ENCODE measurements at places on chromosomes 7 and 10.

GRCh38 chr7:139361523-139361922, 1.8 kb downstream of the LUC7L2 start:
- DNase-seq, result no peak

- no peak for DNase-seq
These were observed 68.6 kb upstream of the PPP2R2D start for GRCh38 chr10:131832056-131832685.

- DNase-seq, result no peak
These were observed 54.6 kb upstream of the PITRM1 start for GRCh38 chr10:3226960-3227744.

- DNase-seq, result no peak
These were observed 25.3 kb upstream of the LEP start for GRCh38 chr7:128215739-128216138.

- DNase-seq, result no peak
These were observed 186.1 kb downstream of the BMPER start for GRCh38 chr7:34091321-34091917.

DNA sequence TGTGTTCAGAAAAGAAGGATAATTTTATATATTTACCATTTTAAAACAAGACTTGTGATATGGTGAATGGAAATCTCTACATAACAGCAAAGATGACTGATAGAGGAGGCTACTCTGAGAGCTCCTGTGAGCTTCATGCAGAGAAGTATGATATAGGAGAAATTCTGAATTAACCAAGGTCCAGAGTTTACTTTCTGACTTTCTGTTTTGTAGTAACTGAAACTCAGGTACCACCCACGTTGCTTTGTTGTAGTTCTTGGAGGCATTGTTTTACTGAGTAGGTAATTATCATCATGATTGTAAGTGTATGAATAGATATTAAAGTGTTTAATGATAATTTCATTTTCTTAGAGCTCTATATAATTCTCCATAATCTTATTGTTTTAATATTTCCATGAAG, 18.0 kb upstream of the SFR1 start:
- DNase-seq, result no peak

GRCh38 chr7:28474640-28475039, 62.3 kb downstream of the CREB5 start:
- DNase-seq, result no peak

GRCh38 chr10:43970717-43971116, 322.0 kb upstream of the ZNF32 start:
- no peak for DNase-seq

DNA sequence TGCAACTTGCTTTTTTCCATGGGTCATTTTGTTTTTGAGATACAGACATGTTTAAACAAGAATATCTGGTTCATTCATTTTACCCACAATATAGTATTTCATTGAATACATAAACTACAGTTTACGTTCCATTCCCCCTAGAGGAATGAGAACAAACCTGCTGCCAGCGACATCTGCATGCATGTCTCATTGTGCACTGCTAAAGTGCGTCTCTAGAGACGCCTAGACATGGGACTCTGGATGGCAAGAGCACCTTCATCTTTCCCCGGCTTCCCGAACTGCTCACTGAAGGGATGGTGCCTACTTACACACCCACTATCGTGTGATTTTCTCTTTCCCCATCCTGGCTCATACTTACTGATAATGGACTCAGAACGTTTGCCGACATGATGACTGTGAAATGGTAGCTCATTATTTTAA, 1.2 kb upstream of the ZNF777 start:
- DNase-seq, result no peak

GRCh38 chr10:84755311-84755710, 426.9 kb downstream of the CCSER2 start:
- no peak for DNase-seq

DNA sequence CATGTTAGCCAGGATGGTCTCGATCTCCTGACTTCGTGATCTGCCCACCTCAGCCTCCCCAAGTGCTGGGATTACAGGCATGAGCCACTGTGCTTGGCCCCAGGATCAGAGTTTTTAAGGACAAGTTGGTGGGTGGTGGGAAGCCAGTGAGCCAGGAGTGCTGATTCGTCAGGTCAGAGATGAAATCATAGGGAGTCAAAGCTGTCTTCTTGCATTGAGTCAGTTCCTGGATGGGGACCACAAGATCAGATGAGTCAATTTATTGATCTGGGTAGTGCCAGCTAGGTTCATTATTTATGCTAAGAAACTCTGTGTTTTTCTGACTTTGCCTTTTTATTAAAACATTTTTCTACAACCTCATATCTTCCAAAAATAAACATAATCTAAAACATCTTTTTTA, 423.8 kb downstream of the ARL4A start:
- DNase-seq, result no peak

DNA sequence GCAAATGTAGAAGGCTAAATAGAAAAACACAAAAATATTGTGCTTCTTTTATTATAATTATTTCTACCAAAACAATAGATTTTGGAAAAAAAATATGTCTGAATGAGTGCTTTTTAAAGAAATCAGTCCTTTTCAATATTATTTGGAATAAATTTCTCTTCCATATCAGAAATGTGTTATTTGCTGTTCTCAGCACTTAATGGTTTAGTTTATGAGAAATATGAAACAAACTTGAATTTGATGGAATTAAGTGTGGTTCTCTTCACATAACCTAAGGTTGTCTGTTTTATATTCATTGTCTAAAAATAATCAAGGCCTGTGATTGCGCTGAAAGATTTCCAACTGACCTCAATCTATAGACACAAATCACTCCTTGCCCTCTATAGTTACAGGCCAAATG, 203.0 kb downstream of the COBL start:
- no peak for DNase-seq

DNA sequence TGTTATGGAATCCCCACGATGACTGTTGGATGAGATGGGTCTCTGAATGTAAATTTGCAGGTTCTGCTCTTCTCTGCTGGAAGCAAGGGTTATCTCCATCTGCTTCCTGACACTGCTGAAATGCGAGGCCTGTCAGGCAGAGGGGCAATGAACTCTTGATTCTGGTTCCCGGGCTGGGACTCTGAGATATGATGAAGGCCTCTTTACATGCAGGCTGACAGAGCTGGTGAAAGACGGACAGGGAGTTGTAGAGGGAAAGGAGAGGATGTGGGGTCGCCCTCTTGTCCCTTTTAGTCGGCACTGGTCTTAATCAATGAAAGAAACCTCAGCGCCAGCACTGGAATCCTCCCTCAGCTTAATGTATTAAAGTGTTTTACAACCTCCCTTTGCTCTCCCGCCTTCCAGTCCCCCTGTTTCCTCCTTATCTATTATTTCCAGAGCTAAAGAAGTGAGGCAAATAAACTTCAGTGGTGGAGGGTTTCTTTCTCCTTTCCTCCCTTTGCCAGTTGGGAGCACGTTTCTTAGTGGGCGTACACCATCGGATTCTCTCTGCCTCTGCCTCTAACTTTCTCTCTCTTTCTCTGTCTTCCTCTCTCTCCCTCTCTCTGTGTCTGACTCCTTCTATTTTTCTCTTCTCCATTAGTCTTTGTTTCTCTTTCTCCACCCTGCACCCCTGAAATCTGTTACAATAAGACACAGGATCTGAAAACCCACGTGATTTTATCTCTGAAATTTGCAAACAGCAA, 145.6 kb downstream of the BAMBI start:
- no peak for DNase-seq

DNA sequence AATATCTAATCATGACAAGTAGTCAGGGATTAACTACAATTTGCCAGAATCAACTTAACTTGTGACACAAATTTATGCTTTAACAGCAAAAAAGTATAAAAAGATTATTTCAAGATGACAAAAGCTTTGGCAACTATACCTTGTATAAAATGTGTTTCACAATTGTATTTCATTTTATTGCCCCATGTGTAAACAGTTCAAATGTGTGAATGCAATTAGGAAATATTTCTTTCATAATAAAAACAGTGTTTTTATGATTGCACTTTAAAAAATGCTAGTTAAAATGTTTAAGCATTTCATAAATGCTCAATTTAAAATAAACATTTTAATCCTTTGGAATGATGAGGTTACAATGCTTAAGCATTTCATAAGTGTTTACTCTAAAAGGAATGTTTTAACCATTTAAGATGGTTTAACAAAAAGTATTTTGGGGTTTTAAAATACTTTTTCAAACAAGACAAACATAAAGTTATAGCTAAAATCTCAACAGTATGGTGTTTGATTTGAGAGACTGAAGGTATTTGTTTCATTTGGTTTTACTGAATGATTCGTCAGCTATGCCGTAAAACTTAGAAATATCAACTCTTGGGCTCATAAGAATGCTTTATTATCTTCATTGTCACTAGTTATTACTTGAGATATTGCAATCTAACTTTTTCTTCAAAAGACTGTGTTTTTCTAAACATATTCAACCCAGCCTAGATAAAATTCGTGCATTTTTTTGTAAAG, 50.1 kb downstream of the SFTPD start:
- no peak for DNase-seq

- no peak for DNase-seq
These were observed 265.4 kb upstream of the SLC26A5 start for GRCh38 chr7:103711413-103711812.

DNA sequence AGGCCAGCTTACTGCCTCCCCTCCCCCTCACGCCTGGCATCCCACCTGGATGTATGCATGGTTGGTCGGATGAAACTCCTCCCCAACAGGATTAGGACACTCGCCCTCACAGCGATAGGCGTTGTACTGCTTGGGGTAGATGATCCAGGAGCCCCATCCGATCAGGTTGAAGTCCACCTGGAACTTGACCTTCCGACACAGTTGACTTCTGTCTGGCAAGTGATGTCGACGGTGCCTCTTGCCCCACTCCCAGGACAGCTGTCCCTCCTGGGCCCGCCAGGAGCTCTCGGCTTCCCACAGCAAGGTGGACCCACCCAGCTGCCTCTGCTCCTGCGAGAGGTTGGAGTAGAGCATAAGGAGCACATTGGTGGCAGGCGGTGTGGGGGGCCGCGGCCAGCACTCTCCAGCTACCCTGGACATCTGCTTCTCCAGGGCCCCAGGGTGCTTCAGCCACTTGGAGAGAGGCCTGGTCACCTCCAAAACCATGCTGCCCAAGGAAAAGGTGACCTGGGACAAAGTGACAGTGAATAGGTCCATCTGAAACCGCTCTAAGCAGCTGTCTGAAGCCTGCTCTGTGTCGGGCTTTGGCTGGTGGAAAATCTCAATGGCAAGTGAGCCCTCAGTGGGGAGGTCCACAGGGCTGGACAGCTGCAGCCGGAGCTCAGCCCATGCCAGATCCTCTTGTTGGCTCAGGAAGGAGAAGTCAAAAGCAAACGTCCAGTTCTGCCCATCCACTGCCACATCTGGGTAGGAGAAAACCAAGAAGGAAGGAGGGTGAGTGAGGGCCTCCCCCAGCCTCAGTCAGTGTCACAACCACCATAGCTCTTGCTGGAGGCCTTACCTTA, 6.0 kb downstream of the NODAL start:
- no peak for DNase-seq

- DNase-seq, result no peak
These were observed 337.1 kb upstream of the AKR1E2 start for GRCh38 chr10:4488904-4489303.

DNA sequence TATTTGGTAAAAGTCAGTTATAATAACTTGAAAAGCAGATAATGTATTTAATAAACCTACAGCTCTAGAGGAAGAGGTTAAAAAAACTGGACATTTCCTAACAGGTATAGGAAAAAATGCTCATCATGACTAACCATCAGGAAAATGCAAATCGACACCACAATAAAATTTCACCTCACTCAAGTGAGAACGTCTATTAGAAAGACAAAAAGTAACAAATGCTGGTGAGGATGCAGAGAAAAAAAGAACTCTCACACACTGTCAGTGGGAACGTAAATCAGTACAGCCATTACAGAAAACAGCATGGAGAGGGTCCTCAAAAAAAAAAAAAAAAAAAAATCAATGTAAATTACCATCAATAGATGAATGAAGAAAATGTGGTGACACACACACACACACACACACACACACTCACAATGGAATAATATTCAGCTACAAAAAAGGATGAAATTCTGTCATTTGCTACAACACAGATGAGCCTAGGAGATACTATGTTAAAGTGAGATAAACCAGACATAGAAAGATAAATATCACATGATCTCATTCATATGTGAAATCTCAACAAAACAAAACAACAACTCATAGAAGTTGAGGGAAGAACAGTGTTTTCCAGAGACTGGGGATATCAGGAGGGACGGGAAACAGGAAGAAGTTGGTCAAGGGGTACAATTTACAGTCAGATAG, 20.1 kb downstream of the EPC1 start:
- DNase-seq, result no peak

DNA sequence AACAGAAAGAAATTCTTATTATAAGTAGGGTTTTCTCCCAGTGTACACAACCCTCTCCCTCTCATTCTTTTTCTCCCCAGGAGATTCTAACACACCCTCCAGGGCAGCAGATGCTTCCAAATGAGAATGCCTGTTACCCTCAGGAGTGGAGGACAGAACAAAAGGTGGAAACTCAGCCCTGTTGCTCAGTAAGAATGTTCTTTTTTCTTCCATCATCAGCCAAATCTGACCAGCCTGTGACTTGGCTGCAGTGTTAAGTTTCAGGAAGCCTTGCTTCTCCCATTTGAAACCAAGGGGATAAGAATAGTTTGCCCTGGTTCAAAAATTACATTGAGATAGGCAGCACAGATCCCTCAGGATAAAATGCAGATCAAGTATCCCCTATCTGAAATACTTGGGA, 77.5 kb upstream of the EEPD1 start:
- DNase-seq, result no peak

GRCh38 chr10:58137813-58138212, 129.9 kb downstream of the IPMK start:
- DNase-seq, result no peak

DNA sequence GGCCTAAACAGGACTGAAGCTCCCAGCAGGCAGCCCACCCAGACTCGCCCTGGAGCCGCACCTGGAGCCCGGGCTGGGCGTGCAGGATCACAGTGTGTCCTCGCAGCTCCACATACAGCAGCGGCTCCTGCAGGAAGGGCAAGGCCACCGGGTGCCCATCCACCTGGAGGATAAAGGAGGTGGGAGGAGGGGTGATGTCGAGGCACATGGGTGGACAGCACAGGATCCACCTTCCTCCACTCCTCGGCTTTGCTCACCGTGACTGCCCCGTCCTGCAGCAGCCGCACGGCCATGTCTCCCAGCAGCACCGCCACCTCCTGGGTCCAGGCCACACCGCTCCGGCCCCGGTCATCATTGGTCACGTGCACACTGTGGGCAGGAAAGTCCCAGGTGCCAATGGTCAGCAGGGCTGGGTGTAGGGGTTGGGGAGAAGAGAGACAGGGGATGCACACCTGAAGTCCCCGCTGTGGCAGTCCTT, 16.8 kb downstream of the ATP6V1F start:
- DNase-seq, result no peak

Measured in stimulated activated CD8-positive, alpha-beta memory T cell treated with anti-CD3 and anti-CD28 coated beads, Interleukin-4, amount 100 ng/mL, for 1 hour (primary cell).